Renal pelvis (tissue), 12 donors: ENCODE measurements at places on chromosomes 2 and 18.

DNA sequence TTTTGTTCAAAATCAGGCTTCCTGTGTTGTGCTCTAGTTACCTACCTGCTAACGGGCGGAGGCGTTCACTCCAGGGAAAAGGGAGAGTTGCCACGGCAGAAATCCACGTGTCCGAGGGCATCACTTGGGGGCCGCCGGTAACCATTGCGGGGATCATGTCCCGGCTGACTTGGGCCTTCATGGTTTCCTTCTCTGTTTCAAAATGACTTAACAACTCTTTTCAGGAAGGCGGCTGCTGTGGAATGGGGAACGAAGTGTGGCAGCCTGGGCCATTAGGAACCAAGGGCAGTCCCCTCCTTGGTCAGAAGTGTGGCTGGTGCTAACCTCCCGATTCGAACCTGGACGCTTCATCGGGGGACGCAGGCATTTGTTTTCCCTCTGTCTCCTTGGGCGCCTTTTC, 56.8 kb downstream of the INPP5D start:
- DNase-seq: no peak

DNA sequence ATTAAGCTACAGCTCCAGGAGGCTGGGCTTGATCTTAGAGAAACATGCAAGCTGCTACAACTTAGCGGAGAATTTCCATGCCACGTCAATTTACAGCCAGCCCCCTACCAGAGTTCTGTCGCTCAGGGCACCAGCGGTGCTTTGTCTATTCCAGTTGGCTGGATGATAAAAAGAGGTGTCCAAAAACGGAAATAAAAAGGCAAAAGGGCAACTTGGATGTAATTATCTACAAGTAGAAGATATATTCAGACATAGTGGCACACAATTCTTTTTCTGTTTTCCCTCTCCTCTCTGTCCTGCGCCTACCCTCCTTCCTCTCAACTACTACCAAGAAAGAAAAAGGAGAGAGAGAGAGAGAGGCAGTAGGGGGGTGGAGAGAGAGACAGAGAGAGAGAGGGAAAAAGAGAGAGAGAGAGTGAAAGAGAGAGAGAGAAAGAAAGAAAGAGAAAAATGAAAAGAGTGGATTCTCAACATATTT, 363 bp upstream of the RFTN2 start:
- peak; percentile 66 for DNase-seq

DNA sequence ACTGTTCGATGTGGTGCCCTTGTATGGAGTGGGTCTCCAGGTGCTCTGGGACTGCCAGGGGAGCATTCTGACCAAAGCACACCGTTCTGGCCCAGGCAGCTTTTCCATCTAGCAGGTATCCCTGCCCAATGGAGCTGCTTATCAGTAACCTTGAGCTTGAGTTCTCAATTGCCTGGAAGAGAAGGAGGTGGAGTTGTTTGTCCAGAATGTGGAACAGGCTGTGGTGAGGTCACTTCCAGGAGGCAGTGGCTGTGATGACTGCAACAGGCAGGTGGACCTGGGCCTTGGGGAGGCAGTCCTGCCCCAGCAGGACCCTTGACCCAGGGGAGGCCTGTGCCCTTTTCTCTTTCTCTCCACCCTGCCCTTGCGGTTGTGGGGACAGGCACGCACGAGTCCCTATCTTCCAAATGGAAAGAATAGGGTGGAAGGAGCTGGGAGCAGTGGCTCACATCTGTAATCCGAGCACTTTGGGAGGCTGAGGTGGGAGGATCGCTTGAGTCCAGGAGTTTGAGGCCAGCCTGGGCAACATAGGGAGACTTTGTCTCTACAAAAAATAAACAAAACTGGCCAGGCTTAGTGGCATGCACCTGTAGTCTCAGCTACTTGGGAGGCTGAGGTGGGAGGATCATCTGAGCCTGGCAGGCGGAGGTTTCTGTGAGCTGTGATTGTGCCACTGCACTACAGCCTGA, 66.2 kb upstream of the MCFD2 start:
- no peak for DNase-seq

DNA sequence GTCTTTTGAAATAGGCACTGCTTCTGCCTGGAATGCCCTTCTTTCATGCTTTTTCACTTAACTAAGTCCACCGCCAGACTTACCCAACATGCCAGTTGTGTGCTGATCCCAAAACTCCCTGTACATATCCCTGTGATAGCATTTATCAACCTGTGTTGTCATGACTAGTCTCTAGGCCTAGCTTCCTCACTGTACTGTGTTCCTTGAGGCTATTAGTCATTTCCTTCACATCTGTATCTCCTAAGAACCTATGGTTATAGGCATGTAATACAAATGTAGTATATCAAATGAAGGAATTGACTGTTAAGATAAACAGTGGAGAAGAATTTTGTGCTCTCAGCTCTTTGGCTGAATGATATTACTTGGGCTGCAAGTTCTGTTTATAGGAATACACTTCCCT, 184.3 kb downstream of the CYRIA start:
- DNase-seq: no peak

GRCh38 chr2:99802734-99803133, 312.9 kb upstream of the REV1 start:
- DNase-seq: no peak

DNA sequence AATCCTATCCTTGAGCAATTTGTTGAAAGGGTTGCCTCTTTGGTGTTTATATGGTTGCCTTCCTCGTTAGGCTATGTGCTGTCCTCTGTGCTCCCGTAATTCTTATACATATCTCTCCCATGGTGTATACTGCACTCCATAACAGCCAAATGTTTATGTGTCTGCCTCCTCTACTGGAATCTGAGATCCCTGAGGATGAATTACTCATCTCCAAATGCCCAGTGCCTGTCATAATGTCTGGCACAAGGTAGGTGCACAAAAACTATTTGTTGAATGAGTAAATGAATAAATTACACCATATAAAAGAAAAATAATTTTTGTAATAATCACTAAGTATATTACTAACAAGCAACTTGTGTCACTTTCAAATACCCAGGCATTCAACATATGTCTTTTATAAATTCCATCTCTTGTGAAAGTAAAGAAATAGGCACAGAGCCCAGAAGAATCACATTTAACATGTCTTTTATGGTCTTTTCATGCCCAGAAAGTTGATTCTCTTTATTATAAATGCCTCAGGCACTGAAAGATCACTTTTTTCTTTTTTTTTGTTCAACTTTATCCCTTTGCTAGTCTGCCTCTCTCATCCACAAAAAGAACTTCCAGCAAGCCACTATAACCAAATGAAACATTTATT, 164.9 kb downstream of the CCDC148 start:
- DNase-seq: no peak

- DNase-seq: no peak
Measured at GRCh38 chr2:237406371-237406895, 7.5 kb downstream of the COL6A3 start.
